T-helper 1 cell (primary cell): ENCODE measurements at places on chromosomes 4 and X.

GRCh38 chr4:25513814-25514213 lies 136.8 kb downstream of the ANAPC4 start:
- no peak for DNase-seq

GRCh38 chrX:95716841-95717240 lies 967.8 kb upstream of the DIAPH2 start:
- no peak for DNase-seq

DNA sequence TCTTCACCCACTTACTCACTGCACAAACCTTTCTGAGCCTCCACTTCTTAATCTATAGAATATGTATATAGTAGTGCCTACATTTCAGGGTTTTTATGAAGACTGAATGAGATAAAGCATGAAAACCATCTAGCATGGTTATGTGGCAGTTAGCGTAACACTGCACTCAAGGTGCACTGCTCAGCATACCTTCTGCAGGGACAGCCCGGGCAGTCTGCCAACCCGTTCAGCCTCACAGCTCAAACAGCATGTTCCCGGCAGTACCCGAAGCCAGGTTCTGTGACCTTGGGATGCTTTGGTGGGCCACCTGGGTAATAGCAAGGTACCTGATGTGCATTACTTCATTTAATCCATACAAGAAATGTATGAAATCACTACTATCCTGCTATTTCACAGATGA lies 81.4 kb downstream of the DOCK11 start:
- DNase-seq: no peak

- no peak for DNase-seq
Measured at GRCh38 chr4:76745240-76745639, 152.7 kb downstream of the SOWAHB start.

- no peak for DNase-seq
Measured at GRCh38 chrX:154426916-154427770, 1.3 kb upstream of the ATP6AP1 start.

- DNase-seq: no peak
Measured at GRCh38 chr4:21901831-21902230, 46.7 kb downstream of the KCNIP4 start.

DNA sequence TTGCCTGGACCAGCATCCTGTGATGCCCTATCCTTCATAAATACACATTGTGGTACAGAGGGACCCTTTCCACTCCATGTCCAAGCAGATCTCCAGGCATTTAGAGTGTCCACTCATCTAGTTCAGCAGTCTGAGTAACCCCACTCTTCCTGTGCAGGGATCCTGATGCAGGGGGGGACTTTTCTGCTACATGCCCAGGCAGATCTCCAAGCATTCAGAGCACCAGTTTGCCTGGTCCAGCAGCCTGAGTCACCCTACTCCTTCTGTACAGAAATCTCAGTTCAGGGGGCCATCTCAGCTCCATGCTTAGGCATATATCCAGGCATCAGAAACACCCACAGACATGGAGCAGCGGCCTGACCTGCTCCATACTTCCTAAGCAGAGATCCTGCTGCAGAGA lies 1089.8 kb downstream of the FAT4 start:
- no peak for DNase-seq

- no peak for DNase-seq
Measured at GRCh38 chrX:107700317-107700774, 72.0 kb downstream of the PRPS1 start.

DNA sequence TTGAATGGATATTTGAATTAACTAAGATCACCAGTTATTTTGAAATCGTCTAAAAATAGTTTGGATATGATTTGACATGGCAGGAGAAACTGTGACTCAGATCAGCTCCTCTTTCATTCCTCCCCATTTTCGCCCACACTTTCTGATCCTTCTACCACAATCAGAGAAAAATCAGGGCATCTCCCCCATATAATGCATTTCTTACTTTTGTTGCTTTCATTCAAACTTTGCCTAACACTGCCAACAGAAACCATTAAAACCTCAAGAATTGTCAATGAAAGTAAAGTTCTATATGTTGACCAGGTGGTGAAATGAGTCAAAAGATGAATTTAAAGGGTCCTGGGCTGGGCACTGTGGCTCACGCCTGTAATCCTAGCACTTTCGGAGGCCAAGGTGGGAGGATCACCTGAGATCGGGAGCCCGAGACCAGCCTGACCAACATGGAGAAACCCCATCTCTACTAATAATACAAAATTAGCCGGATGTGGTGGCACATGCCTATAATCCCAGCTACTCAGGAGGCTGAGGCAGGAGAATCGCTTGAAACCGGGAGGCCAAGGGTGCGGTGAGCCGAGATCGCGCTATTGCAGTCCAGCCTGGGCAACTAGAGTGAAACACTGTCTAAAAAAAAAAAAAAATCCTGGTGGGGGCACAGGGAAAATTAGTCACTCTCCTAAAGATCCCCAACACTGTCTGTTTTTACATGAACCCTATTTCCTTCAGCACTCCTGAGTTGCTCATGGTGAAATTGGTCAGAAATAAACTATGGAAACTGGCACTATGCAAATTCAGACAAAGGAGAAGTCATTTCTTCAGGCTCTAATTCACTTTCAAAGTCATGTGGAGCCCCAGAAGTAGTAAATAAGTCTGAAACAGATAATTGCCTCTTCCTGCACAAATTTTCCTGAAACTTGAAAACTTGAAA lies 122.8 kb upstream of the NOCT start:
- no peak for DNase-seq

- no peak for DNase-seq
Measured at GRCh38 chr4:5753766-5754528, 42.9 kb downstream of the EVC start.

DNA sequence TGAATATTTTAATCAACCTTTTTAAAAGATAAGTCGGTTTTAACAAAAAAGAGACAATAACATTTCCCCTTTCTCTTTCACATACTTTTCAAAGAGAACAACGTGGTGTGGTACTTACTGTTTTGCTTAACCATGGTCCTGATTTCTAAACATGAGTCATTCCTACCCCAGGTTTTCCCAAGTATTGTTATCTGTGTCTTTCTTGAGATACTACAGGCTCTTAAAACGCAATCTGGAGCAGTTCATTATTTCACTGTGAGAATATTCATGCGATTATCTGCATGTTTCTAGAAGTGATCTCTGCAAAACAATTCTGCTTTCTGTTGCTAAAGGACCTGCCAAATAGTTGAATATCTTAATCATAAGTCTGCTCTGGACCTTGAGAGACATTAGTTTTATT lies 127.3 kb downstream of the TENM3 start:
- no peak for DNase-seq

- DNase-seq: no peak
Measured at GRCh38 chrX:16628946-16629595, 20.9 kb upstream of the S100G start.

DNA sequence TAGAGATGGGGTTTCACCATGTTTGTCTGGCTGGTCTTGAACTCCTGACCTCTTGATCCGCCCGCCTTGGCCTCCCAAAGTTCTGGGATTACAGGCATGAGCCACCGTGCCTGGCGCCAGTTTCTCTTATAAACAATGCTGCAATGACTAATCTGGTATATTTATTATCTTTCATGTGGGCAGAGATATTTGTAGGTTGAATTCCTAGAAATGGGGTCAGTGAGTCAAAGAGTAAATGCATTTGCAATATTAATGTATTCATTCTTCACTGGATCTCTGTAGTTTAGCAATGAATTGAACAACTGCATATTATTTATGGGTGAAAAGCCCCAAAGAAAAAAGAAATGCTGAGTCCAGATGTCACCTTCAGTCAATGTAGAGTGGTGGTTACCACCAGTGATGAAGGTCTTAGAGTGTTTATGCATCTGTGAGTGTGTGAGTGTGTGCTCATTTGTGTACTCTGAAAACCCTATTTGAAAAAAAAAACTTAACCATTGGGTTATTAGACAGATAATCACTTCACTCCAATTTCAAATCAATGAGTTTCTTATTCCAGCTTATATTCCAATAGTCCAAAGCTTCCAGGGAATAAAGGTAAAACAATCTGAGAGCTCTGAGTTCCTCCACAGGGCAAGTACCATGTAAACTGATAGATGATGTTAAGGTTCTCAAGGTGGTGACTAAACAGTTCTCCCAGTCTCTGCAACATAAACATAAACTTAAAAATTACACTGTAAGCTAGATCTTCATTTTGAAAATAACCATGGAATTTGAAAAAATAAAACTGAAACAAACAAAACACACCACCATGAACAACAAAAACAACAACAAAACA lies 22.6 kb upstream of the CD38 start:
- DNase-seq: peak; percentile 70
